Substantia nigra (tissue), 51 donors: ENCODE measurements at places on chromosomes 3 and 15.

GRCh38 chr3:138325990-138326389, 3.7 kb downstream of the NME9 start:
- no peak for DNase-seq

DNA sequence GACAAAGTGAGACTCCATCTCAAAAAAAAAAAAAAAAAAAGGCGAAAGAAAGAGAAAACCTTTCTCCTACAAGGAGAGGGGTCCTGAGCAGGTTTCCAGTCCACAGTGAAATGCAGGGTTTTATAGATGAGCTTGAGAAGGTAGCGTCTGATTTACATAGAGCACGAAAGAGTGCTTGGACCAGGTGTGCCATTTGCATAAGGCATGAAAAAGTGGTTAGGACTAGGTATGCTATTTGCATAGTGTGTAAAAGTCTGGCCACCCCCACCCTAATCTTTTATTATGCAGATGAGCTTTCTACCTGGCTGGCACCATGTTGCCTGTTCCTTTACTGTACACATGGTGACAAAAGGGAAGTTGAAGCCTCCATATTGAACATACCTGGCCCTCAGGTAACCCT, 13.6 kb upstream of the RNU6-1 start:
- DNase-seq = no peak

DNA sequence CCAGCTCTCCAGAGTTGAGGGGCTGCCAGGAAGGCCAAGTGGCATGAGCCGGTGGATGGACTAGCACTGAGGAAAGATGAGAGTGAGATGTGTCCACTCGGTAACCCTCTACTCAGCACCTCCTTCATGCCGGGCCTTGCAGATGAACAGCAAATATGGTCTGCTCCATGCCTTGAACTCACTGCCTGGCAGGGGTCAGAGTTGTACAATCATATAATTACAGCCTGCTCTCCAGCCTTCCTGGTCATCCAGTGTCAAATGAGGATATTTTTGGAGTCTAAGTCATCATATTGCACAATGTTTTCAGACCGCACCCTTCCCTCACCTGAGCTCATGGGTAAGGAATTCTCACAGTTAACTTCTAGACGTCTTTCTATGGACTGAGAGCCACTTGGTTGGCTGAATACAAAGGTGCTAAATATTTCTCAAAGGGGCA, 4.9 kb downstream of the MGLL start:
- no peak for DNase-seq

GRCh38 chr15:74821091-74821789, 5.2 kb upstream of the CPLX3 start:
- no peak for DNase-seq

DNA sequence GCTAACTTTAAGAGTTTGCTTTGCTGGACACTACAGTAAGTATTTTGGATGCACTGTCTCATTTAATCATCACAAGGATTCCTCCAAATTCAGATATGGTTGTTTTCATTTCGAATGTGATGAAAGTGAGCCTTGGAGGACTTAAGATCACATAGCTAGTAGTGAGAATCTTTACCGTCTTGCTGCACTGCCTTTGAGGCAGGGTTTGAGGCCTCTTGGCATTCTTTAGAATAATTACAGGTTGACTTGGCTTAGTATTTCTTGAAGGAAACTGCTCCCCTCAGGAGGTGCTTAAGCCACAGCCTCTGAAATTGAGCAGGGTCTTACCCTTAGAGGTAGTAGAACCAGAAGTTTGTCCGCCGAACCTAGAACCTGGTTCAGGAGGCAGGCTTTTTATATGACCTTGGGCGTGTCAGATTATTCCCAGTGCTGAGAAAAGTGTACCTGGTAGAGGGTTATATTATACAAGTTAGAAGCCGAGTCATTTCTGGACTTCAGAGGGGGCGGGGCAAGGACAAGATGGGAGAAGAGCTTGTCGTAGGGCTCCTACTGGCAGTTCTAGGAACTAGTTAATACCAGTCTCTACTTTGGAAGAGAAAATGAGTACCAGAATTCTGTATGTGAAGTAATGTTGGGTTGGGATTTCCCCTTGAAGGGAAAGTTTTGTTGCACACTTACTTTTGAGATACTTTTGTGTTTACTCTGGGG, 1.1 kb downstream of the TFG start:
- no peak for DNase-seq

DNA sequence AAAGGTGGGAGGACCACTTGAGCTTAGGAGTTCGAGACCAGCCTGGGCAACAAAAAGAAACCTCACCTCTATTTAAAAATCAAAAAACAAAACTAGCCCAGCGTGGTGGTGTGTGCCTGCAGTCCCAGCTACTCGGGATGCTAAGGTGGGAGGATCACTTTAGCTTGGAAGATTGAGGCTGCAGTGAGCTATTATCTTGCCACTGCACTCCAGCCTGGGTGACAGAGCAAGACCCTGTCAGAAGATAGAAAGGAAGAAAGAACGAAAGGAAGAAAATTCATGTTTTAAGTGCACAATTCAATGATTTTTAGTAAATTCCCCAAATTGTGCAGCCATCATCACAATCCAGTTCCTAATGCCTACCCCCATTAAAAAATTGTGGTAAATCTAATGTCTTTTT, 7.8 kb downstream of the FSD2 start:
- DNase-seq = no peak

- DNase-seq = no peak
Observed at GRCh38 chr15:101193120-101193644, 58.7 kb downstream of the CHSY1 start.

- DNase-seq = no peak
Observed at GRCh38 chr15:98703126-98703685, 54.9 kb downstream of the IGF1R start.

- no peak for DNase-seq
Observed at GRCh38 chr3:20975188-20975651, 775.8 kb downstream of the ZNF385D start.

- no peak for DNase-seq
Observed at GRCh38 chr3:89344076-89344475, 236.7 kb downstream of the EPHA3 start.

- DNase-seq = no peak
Observed at GRCh38 chr3:196055683-196056270, 26.1 kb downstream of the TFRC start.

DNA sequence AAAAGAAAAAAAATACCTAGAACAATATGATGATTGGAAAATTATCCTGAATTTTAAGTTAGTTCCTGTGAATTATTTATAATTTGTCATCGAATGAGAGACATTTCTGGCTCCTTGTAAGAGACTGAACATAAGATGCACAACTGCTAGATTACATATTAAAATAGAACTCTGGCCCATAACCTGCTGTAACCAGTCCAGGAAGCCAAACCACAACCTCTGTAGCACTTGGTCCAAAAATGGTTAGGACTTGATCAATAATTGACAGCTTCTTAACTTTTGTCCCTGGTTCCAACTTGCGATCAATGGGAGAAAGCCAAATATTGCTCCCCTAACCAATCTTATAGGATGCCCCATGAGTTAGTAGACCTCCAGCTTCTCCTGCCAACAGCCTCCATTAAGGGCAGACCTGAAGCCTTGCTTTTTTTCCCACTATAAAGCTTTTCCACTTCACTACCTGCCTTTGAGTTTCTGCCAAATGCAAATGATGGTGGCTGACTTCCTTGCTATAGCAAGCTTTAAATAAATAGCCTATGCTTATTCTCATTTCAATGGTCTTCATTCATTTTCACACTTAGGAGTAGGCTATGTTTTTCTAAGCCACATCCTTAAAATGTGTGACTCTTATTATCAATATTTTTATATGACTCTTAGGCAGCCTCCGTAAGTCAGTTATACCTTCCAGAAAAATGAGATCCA, 224.0 kb upstream of the ARHGEF26 start:
- no peak for DNase-seq
